ENCODE measurements at places on chromosomes 5 and 9.

DNA sequence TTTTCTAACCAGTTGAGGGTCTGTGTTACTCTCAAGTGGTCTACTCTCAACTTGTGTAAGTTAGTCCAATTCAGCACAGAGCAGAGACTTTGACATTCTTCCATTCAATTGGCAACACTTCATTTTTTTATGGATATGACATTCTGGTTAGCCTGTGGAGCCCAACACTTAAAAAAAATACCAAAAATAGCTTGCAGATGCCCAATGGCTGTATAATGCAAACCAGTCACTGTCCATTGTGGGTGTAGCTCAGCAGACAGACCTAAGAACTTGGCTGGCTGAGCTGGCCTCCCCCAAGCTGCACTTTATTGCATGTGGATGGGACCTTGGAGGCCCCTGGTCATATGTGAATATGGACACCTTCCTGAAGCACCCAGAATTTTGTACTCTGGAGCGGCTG is 103.2 kb downstream of the DPYSL3 start:
- DNase-seq: no peak

- DNase-seq: no peak
Observed at GRCh38 chr5:2892466-2893000, 141.1 kb upstream of the IRX2 start.

DNA sequence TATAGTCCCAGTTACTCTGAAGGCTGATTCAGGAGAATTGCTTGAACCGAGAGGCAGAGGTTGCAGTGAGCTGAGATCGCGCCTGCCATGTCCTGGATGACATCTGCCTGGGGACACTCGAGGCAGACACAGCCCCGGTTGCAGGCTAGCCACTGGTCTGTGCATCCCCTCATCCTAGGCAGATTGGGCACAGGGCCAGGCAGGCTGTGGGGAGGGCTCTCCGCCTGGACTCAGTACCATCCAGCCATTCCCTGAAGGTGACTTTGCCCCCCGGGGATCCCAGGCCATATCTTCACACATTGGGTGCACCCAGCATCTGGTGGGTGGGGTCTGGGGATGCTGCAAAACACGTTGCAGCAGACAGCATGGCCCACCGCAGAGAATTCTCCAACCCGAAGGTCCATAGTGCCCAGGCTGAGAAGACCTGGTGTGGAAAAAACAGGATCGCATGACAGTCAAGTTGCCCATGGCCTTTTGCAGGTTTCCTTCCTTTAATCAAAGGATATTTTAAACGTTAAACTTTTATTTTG is 50.9 kb upstream of the SUSD3 start:
- no peak for DNase-seq

DNA sequence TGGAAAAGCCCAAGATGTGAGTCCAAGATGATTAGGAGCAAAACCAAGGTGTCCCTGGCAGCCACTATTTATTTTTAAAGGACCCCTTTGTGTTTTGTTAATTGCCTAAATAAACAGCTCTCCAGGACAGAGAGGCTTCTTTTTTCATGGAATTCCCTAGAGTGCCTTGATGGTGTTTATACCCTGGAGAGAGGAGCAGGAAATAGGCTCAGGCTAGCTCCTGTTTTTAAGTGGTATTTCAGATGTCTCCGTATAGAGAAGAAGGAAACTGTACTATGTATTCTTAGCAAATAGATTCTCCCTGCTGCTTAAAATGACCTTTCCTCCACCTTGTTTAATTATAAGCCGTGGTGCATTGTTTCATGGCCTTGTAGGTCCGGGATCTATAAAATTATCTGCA is 292.4 kb downstream of the CD180 start:
- peak; percentile 29 for DNase-seq

DNA sequence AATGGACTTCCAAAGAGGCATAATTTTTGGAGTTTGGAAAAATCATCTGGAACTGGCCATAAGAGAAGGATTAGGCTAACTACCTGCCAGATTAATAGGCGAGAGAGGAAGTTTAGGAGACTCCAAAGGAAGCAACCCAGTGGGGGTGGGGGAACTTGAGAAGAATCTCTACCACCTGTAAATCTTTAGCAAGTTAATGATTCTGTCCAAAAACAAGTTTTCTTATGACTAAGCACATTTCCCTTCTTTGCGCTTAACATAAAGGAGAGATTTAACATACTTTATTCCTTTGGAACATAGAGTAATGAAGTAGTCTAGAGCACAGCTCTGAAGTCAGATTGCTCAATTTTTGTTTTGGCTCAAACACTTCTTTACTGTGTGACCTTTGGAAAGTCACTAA is 58.2 kb upstream of the PAPPA start:
- no peak for DNase-seq

- no peak for DNase-seq
Observed at GRCh38 chr5:69502367-69502766, 9.8 kb downstream of the OCLN start.

DNA sequence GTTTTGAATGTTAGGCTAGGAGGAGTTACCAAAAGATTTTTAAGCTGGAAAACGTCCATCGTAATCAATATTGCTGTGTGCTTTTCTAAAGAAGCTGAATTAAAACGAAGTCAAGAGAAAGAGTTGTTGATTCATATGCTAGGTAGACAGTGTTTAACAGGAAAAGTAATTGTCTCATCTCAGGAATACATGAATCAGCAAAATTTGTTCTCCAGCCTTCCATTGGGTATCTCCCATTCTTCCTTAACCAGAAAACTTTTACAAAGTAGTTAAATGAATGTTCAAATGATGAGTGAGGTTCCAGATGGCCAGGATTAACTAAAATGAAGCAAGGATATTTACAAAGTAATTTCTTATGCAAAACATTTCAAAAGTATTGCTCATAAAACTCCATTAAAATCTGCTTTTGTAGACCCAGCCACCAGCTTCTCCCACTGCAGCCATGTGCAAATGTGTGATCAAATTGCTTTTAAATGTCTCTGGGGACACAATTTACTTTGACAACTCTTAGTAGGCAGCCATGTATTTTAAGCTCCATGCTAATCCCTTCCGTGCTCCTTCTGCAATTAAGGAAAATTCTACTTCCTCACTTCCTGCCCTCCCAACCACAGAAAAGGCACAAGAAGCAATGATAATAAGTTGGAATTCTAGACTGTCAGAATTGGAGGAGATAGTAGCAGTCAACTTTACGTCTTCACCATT is 121.2 kb downstream of the HTR4 start:
- DNase-seq: no peak

GRCh38 chr5:171598641-171599152 is 179.2 kb downstream of the FGF18 start:
- DNase-seq: no peak

DNA sequence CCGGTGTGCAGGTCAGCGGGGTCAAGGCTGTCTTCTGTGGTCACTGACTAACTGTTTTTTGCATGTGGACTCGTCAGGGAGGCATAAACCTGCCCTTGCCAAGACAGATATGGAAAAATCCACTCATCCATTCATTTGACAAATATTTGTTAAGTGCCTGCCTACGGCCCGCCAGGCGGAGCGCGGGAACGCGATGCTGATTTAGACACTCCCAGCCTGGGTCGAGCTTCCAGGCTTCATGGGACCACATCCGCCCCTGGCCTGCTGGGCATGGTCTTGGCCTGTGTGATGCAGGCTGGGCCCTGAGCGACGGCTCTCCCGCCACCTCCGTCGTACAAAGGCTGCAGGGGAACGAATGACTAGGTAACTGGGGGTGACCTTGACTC is 18.1 kb downstream of the MYMK start:
- DNase-seq: no peak

- DNase-seq: no peak
Observed at GRCh38 chr9:92173318-92173717, 58.1 kb upstream of the SPTLC1 start.

DNA sequence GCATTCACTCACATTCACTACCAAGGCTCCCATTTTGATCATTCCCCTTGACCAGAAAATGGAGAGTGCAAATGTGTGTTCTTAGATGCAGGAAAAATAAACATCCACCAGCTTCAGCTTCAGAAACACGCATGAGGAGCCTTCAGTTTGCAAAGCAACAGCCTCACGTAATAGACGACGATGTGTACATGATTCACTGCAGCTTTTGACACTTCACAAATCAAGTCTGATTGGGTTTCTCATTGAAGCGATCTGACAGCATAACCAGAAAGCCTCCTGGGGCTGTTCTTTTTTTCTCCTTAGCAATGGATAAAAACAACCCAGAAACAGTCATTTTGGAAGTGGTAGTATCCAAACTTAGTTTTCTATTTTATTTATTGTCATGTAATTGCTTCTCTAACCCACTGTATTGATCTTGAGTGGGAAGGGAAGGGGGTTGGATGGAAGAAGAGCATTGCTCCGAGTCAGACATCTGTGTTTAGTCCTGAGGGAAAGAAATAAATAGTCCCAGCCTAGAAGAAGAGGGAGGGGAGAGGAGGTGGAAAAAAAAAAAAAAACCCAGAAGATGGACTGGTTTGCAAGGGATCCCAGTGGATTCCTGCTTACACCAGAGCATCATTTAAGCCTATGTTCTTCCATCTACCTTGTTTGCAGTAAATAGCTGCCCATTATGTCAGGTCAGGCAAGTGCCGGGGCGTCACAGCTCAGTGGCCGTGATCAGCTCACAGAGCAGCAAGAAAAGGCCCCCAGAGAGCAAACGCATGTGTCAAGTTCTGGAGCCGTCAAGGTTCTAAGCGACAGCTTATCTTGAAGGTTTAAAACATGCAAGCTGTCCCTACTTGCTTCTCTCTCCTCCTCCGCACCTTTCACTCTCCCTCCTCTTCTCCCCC is 190.2 kb upstream of the SNX2 start:
- peak; percentile 12 for DNase-seq

- no peak for DNase-seq
Observed at GRCh38 chr5:177357146-177357458, 622 bp upstream of the RGS14 start.

GRCh38 chr9:123194023-123194422 is 74.4 kb downstream of the STRBP start:
- DNase-seq: no peak

GRCh38 chr5:57435701-57436134 is 46.9 kb downstream of the ACTBL2 start:
- DNase-seq: no peak

- DNase-seq: no peak
Observed at GRCh38 chr5:88262116-88262515, 6.5 kb downstream of the TMEM161B start.

DNA sequence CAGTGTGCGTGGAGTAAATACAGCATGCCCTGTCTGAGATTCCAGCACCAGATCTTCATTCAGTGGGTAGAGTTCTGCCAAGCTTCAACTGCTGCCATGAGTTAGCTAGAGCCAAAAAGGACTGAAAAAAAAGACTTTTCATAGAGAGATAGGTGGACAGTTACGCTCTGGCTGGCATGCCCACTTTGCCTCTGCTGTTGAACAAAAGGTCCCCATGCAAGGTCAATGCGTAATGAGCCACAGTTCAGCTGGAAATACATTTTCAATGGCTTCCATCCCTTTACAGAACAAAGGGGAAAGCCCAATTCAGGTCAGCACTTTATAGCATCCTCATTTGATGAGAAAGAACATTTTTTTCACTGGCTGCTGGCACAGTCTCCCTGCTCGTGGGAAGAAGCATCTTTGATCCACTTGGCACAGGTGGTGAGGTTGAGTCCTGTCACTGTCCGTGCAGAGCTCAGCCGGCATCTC is 86.9 kb upstream of the ERCC6L2 start:
- DNase-seq: no peak

DNA sequence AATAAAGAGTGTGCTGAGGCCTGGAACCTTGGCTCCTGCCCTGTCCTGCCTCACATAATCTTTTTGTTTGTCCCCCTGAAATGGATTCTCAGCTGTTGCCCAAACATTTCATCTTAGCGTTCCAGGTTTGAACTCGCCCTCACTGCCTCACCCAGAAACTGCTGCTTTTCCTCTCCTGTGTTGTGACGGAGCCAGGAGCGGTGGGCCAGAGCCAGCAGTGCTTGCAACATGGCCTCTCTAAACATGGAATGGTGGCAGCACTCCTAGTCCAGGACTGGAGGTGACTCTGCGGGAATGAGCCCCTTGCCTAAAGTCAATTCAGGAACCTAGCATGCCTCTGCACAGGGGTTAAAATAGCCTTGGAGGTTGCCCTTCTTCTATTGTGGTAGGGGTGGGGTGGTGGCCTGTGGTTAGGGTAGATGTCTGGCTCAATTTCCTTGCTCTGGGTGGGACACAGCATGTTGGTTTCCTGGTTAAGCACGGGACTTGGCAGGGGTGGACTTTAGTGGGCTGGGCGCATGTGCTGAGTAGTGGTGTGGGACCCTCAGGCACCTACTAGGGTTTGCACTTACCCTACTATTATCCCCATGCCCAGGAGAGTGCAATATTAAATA is 101.6 kb downstream of the SLC25A46 start:
- DNase-seq: no peak

- DNase-seq: no peak
Observed at GRCh38 chr5:113067635-113068344, 91.2 kb downstream of the DCP2 start.

DNA sequence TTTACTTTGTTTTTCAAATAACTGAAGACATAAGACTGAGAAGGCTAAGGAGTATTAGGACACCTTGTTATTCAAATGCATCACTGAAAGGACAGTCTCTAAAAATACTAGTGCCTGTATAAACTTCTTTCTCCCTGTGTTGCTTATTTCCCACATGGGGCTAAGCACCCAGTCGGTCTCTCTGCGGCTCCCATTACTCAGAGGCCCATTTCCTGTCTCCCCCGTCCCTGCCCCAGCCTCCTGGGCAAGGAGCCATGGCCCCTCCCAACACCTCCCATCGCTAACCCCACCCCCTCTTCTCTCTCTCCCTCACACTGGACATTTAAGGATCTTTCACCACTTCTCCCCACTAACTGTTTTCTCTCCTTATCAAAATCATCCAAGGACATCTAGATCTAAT is 81.9 kb downstream of the EBF1 start:
- DNase-seq: no peak

DNA sequence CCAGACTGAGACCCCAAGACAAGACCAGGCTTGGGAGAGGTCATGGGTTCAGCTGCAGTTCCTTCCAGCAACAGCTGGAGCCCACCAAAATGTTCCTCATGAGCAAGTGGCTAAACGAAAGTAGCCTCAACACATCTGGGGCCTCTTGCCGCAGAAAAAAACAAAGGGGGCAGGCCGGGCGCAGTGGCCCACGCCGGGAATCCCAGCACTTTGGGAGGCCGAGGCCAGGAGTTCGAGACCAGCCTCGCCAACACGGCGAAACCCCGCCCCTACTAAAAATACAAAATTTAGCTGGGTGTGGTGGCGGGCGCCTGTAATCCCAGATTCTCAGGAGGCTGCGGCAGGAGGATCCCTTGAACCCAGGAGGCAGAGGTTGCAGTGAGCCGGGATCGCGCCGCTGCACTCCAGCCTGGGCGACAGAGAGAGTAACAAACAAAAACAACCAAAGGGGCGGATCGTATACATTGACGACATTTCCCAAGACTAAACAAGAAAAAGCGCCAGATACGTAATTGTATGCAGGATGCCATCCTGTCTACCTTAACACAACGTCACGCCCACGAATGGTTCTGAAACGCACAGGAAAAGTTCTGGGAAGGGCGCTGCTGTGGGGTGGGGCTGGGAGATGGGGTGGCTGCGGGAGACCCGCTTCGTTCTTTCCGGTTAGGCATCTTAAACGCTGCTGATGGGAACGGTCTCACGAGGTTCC is 1.7 kb downstream of the INPP5E start:
- no peak for DNase-seq

- no peak for DNase-seq
Observed at GRCh38 chr5:74454263-74455030, 186.1 kb downstream of the ENC1 start.

Data from NCI-H146 (cell line).